Activated T-cell treated with anti-CD3 and anti-CD28 coated beads, Interleukin-2, amount 50 U/mL, for 72 hours (primary cell): ENCODE measurements at places on chromosomes 12 and 14. TPM values are rescaled to one million over a fixed set of nuclear protein-coding genes. Genes with fewer than 3 reads are reported as not detected.

Gene TAS2R7
- total RNA-seq: not detected

Gene NFE2
- not detected for total RNA-seq

Gene ZNF705A
- total RNA-seq: not detected

Gene ERP27
- total RNA-seq: 4.0 TPM

Gene POTEM
- total RNA-seq: not detected

Gene PPP1R36
- total RNA-seq: not detected

Gene C12orf75
- 68.6 TPM for total RNA-seq

Gene ANAPC5
- total RNA-seq: 101 TPM

Gene TAS2R31
- 1.9 TPM for total RNA-seq

Gene RAB2B
- 44.5 TPM for total RNA-seq

Gene SLC39A2
- total RNA-seq: 0.58 TPM

DNA sequence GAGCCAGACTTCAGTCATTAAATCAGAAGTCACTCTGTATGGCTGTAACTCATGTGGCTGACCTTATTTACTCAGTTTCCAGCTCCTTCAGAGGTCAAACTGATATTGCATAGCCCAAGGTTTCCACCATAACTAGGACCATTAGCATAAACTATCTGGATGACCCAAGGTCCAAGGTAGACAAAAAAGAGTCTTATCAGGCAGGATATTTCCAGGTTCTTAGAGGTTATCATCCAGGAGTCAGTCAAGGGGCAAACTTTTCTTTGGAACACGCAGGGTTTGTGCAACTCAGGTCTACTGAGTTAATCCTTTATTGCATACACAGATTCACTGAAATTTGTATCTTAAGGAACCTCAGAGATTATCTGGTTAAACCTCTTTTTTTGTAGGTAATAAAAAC is 66.5 kb downstream of the AVPR1A start:
- no peak for DNase-seq
- no peaks in the 10 kb centered on the region for H3K4me1 ChIP-seq
- no peak overlapping the region for H3K27ac ChIP-seq
- no peaks in the 10 kb centered on the region for H3K36me3 ChIP-seq
- no peak overlapping the region for H3K4me3 ChIP-seq
- H3K27me3 ChIP-seq: peaks cover 9% of the 10 kb centered on the region

DNA sequence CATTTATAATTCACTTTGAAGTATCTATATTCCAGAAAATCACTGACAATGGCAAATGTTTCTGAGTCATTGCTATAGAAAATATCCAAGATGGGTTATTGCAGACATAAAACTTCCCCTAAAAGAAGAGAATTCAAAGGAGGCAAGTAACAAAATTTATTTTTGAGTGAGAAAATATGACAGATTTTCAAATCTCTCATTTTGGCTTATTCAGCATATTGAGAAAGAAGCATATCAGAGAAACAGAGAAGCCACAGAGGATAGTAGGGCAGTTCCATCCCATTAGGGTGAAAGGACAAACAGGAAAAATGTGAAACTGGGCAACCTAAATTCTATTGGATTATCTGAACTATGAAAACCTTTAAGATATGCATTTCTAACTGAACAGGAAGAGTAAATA is 85.0 kb downstream of the SYT1 start:
- H3K4me1 ChIP-seq: no peaks in the 10 kb centered on the region
- no peaks in the 10 kb centered on the region for H3K27me3 ChIP-seq
- no peak overlapping the region for H3K4me3 ChIP-seq
- no peak for DNase-seq
- H3K36me3 ChIP-seq: no peaks in the 10 kb centered on the region

DNA sequence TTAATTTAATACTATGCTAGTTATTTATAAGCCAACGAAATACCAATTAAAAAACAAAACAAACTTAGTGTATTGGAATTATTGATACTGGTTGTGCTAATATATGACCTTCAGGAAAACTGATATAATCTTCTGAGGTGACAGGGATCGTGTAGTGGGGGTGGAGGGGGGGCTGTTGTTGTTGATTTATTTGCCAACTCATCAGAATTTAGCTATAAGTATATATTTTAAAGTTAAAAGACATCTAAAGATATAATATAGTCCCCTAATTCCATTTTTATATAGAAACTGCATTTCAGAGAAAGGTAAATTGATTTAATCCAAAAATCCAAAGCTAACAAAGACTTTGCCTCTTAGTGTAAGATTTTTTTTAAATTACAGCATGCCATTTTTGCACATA is 210.5 kb downstream of the LRRK2 start:
- H3K27me3 ChIP-seq: no peaks in the 10 kb centered on the region
- no peaks in the 10 kb centered on the region for H3K36me3 ChIP-seq
- DNase-seq: no peak
- H3K27ac ChIP-seq: no peak overlapping the region
- no peak overlapping the region for H3K4me3 ChIP-seq

DNA sequence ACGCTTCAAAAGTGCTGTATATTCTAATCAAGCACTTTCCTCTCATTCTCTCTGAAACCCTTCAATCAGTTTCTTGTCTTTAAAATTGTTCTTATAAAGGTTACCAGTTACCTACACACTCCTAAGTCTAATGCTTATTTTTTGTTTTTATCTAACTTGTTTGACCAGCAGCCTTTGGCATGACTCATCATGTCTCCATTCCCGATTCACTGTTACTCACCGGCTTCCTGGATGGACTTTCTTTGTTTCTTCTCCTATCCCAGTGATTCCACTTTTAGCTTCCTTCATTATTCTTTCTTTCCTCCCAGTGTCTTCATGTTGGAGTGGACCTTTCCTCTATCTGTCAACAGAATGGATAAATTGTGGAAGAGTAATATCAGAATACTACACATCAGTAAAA is 368.6 kb upstream of the CCDC196 start:
- DNase-seq: no peak
- no peaks in the 10 kb centered on the region for H3K36me3 ChIP-seq
- H3K4me3 ChIP-seq: no peak overlapping the region
- no peak overlapping the region for H3K27ac ChIP-seq
- no peaks in the 10 kb centered on the region for H3K4me1 ChIP-seq

GRCh38 chr12:52585946-52586345 is 12.3 kb upstream of the KRT74 start:
- DNase-seq: peak; percentile 29
- peaks cover 28% of the 10 kb centered on the region for H3K4me1 ChIP-seq
- H3K36me3 ChIP-seq: no peaks in the 10 kb centered on the region
- H3K27ac ChIP-seq: no peak overlapping the region

- H3K36me3 ChIP-seq: no peaks in the 10 kb centered on the region
- no peak for DNase-seq
- H3K4me3 ChIP-seq: no peak overlapping the region
Measured at GRCh38 chr12:60494244-60494643, 898.4 kb downstream of the SLC16A7 start.

- no peaks in the 10 kb centered on the region for H3K27me3 ChIP-seq
- DNase-seq: no peak
Measured at GRCh38 chr14:105325716-105326567, 11.4 kb downstream of the PACS2 start.

DNA sequence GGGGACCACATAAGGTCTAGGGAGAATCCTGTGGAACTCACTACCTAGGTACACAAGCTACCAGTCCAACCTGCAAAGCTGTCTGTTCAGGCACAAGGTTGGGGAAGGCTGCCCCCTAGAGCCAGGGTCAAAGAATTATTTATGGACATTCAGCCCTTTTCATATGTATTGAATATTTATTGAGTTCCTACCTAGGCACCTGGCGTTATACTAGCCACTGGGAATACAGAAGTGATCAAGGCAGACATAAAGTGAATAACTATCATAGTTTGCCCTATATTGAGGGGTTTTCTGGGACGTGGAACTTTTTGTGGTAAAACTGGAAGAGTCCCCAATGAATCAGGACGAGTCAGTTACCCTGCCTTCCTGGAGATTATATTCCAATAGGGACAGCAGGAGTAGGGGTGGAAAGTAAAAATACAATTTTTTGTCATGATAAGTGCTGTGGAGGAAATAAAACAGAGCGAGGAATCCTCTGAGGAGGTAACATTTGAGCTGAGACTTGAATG is 5.8 kb upstream of the SLC48A1 start:
- DNase-seq: peak; percentile 76
- H3K27me3 ChIP-seq: peaks cover 2% of the 10 kb centered on the region
- peaks cover 2% of the 10 kb centered on the region for H3K4me1 ChIP-seq
- H3K27ac ChIP-seq: peak overlapping the region; percentile 78
- H3K36me3 ChIP-seq: no peaks in the 10 kb centered on the region
- no peak overlapping the region for H3K4me3 ChIP-seq

GRCh38 chr14:35340616-35341453 is 48.7 kb downstream of the PSMA6 start:
- no peak for DNase-seq
- H3K36me3 ChIP-seq: no peaks in the 10 kb centered on the region
- H3K4me1 ChIP-seq: peaks cover 30% of the 10 kb centered on the region
- no peak overlapping the region for H3K27ac ChIP-seq
- no peaks in the 10 kb centered on the region for H3K27me3 ChIP-seq
- peak overlapping the region; percentile 66 for H3K4me3 ChIP-seq

- no peak for DNase-seq
- H3K4me1 ChIP-seq: peaks cover 7% of the 10 kb centered on the region
- no peak overlapping the region for H3K4me3 ChIP-seq
- H3K27me3 ChIP-seq: no peaks in the 10 kb centered on the region
Measured at GRCh38 chr12:95505039-95505438, 31.1 kb downstream of the METAP2 start.

DNA sequence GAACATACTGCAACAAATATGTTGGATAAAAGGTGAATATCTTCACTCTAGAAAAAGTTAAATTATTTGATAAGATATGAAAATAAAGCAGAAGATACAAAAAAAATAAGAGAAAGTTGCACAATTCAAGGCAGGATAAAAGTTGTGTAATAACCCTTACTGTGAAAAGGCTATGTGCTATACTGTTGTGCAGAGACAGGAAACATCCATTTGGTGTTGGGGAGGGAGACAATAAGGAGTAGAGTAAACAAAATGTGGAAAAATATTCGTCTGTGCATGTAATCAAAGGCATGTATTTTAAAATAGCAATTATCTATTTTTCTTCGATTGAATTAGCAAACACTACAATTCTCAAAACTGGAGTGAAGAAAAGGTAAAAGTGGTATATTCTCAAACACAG is 34.8 kb downstream of the PTHLH start:
- H3K4me3 ChIP-seq: no peak overlapping the region
- no peak overlapping the region for H3K27ac ChIP-seq
- no peak for DNase-seq
- peaks cover 21% of the 10 kb centered on the region for H3K27me3 ChIP-seq
- H3K36me3 ChIP-seq: no peaks in the 10 kb centered on the region
- H3K4me1 ChIP-seq: peaks cover 5% of the 10 kb centered on the region

- no peaks in the 10 kb centered on the region for H3K27me3 ChIP-seq
- peak overlapping the region; percentile 82 for H3K27ac ChIP-seq
- peak overlapping the region; percentile 76 for H3K4me3 ChIP-seq
- peaks cover 73% of the 10 kb centered on the region for H3K4me1 ChIP-seq
- H3K36me3 ChIP-seq: peaks cover 15% of the 10 kb centered on the region
Measured at GRCh38 chr14:50082308-50082742, 34.0 kb downstream of the VCPKMT start.

DNA sequence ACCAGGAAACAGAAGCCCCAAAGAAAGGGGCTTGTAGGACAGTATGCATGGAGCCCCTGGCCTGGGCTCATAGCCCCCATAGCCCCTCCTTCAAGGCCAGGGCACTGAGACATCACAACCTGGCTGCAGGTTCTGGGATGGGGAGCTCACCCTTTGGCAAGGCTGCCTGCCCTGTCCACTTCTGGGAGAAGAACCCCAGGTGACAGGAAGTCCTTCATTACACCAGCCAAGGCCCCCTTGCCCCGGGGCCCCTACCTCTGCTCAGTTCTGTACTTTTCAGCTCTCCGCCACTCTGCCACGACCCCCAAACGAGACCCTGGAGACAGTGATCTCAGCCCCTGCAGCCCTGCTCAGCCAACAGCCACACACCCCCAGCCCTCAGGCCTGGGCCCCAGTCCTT is 223.2 kb upstream of the RTL1 start:
- peaks cover 24% of the 10 kb centered on the region for H3K27me3 ChIP-seq
- no peaks in the 10 kb centered on the region for H3K4me1 ChIP-seq
- H3K4me3 ChIP-seq: no peak overlapping the region
- no peak overlapping the region for H3K27ac ChIP-seq
- no peak for DNase-seq

DNA sequence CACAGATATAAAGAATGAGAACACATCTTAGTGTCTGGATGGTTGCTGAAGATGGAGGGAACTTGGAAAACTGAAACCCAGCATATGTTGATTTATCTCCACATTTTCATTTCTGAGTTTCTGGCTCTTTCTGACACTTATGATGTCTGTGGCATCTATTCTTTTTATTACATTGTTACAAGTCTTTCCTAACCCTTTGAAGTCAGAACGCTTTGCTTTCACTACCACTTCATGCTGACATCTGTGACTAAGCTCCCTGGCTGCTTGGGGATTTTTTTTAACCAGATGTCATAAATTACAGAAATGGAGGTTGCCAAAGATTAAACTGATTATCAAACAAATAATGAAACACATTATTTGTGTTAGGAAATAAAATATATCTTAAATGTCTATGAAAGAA is 188.7 kb downstream of the KITLG start:
- peaks cover 18% of the 10 kb centered on the region for H3K27me3 ChIP-seq
- H3K4me3 ChIP-seq: no peak overlapping the region

DNA sequence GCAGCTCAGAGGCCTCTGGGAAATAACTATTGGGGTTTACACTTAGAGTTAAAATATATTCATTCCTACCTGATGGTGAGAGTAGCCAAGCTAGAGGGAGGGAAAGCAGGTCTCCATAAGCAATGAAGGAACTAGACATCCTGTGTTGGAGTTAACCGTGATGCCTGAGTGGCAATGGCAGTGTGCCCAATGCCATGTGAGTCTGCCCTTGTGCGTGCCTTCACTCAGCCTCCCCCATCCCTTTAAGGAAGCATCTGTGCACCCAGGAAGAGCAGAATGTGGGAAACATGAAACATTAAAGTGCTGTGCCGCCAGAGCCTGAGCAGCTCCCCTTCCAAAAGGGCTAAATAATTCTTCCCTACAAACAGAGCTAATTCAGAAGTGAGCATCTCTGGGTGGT is 76.3 kb downstream of the COX16 start:
- H3K36me3 ChIP-seq: no peaks in the 10 kb centered on the region
- H3K27ac ChIP-seq: no peak overlapping the region
- H3K4me3 ChIP-seq: no peak overlapping the region
- peaks cover 6% of the 10 kb centered on the region for H3K27me3 ChIP-seq
- H3K4me1 ChIP-seq: no peaks in the 10 kb centered on the region

GRCh38 chr12:6551063-6551461 is 4.8 kb downstream of the IFFO1 start:
- no peak overlapping the region for H3K4me3 ChIP-seq
- no peak overlapping the region for H3K27ac ChIP-seq
- H3K36me3 ChIP-seq: no peaks in the 10 kb centered on the region
- H3K27me3 ChIP-seq: no peaks in the 10 kb centered on the region

GRCh38 chr14:92641306-92641705 is 107.1 kb downstream of the LGMN start:
- H3K27ac ChIP-seq: no peak overlapping the region
- peaks cover 16% of the 10 kb centered on the region for H3K4me1 ChIP-seq
- H3K27me3 ChIP-seq: no peaks in the 10 kb centered on the region
- peaks cover 8% of the 10 kb centered on the region for H3K36me3 ChIP-seq
- H3K4me3 ChIP-seq: no peak overlapping the region
- DNase-seq: no peak

- H3K36me3 ChIP-seq: no peaks in the 10 kb centered on the region
- peak; percentile 71 for DNase-seq
- H3K27me3 ChIP-seq: peaks cover under 1% of the 10 kb centered on the region
- H3K27ac ChIP-seq: no peak overlapping the region
- H3K4me1 ChIP-seq: peaks cover 48% of the 10 kb centered on the region
Measured at GRCh38 chr12:57845478-57846284, 848 bp downstream of the CTDSP2 start.

GRCh38 chr12:77013091-77013490 is 52.3 kb downstream of the E2F7 start:
- H3K4me1 ChIP-seq: peaks cover 7% of the 10 kb centered on the region
- H3K36me3 ChIP-seq: no peaks in the 10 kb centered on the region
- H3K27me3 ChIP-seq: peaks cover 16% of the 10 kb centered on the region
- DNase-seq: no peak
- no peak overlapping the region for H3K4me3 ChIP-seq
- H3K27ac ChIP-seq: no peak overlapping the region
